Left ventricle myocardium superior (tissue), 1 donor: ENCODE measurements at places on chromosomes 16 and 17. TPM values are rescaled to one million over a fixed set of nuclear protein-coding genes. Genes with fewer than 3 reads are reported as not detected.

DNA sequence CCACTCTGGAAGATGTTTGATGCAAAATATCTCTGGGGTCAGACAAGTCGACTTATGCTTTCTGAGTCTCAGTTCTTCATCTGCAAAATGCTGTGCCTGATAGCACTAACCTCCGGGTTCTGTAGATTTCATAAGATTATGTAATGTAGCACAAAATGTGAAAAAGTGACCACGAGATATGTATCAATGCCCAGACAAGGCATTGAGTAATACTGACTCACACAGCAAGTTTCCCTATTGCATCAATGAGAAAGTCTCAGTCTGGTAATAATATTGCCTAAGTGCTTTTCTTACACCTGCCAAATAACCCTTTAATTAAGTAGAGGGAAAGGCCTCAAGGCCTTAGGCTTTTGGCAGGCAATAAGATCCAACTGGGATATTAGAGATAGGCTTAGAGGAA is 41.4 kb upstream of the MMP2 start:
- DNase-seq, result no peak

DNA sequence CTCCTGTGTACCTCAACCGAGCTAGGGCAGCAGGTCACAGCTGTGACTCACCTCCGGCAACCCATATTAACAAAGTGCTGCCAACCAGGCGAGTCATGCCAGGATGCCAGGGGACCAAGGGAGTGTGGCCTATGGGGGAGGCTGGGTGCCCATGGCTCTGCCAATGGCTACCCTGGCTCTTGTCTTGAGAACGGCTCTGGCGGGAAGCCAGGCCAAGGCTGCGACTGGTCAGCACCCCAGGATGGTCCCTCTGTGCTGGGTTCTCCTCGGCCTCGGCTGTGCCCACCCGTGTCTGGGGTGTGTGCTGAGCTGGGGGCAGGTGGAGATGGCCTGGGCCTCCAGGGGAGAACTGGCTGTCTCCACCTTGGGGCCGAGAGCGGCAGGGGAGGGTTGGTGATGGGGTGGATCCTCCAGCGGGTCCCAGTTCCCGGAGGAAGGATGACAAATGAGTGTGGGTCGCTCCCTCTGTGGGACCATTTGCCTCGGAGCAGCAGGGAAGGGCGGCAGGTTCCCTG is 75.8 kb downstream of the MRC2 start:
- DNase-seq, result no peak

DNA sequence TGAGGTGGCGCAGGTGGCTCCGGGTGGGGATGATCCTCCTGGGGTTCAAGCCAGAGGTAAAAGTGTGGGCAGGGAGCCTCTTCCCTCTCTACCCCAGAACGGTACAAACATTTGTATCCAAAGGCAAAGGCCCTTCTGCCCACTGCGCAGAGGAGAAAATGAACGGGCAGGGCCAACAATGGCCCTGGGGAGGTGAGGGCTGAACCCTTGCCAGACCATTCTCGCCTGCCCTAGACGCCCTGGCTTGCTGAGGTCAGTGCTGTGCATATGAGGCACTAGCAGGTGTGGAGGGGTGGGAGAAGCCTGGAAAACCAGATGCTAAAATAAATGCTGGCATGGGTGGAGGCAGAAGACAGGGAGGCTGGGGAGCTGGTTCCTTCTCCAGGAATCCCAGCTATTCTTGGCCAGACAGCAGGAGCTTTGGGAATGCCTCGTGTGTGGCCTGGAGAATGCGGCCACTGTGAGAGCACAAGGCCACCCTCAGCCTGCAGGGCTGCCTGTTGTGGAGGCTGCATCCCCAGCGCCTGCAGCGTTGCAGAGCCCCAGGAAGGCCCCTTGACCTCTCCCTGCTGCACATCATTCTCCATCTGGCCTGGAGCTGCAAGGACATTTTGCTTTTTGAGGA is 4.5 kb downstream of the C17orf50 start:
- DNase-seq, result no peak

- no peak for DNase-seq
Observed at GRCh38 chr17:57557834-57558681, 187.0 kb downstream of the CCDC182 start.

DNA sequence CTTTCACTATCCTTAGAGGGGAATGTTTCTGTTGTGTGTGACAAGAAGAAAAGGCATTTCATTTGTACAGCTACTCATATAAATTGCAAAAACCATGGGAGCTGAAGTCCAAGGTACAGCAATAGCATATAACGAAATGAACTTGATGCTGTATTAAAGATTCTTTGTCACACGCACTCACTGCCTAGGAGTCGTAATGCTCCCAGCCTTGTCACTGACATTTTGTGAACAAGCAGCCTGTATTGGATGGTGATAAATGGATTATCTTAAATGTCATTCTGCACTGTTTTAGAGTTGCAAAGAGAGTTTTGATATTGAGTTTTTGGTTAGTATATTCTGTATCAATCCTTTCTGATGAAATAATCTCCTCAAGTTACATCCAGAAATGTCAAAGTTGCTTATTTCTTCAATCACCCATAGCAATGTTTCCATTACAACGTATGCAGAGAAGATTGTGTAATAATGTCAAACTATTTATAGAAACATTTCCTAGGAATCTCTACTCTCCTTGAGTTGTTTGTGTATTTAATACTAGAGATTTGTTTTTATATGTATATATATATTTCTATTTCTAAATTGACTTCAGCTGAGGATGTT is 270.6 kb downstream of the FTO start:
- no peak for DNase-seq

DNA sequence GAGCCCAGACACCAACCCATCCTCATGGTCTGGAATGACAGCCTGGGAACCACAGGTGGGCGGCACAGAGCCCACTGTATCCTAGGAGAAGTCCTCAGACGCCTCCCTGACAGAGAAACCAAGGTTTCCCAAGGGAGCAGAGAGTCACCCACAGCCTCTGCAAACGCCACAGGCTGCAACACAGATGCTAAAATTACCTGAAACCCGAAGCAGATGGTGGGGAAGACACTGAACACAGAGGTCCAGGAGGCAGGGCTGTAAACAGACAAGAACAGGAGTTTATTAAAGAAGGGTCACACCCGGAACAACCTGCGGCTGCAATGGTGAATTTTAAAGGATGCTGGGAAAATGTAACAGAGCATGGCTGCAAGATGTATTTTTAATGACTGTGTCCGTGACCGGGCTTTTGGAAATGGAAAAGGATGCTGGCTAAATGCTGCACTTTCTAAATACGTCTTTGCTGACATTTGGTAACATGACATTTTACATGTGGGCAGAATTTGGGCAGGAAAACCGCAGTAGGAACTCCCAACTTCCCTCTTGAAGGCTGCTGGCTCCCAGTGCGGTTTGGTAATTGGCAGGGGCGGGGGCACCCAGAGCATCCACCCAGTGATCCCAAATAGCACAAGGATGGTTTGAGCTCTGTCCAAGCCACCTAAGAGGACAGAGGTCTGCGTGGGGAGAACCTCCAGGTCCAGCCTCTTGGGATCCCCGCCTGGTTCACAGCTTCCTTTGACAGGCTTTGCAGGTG is 13.1 kb downstream of the SLC38A8 start:
- DNase-seq, result no peak

The KRT28 gene
- not detected for total RNA-seq

The CES5A gene
- total RNA-seq, result not detected
